ENCODE measurements at places on chromosomes 5 and 9.
A peak's percentile ranks its signal among the peaks of the same experiment; 100 is the strongest.

DNA sequence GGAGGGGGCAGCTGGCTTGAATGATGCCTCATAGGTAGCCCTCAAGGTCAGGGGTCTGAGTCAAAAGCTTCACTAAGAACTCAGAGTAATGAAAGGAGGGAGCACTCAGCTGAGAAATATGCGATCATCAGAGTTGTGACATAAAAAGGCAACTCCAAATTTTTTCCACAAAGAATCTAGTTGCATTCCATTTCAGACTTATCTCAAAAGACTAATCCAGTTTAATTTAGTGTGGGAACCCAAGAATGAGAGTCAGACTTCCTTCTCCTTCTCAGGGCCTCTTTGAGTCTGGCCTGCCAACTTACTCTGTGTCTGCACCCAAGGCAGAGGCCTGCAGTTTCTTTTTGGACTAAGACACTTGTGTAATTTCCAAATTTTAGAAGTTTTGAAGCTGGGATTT, 34.7 kb downstream of the GABRP start:
- no peak for DNase-seq

DNA sequence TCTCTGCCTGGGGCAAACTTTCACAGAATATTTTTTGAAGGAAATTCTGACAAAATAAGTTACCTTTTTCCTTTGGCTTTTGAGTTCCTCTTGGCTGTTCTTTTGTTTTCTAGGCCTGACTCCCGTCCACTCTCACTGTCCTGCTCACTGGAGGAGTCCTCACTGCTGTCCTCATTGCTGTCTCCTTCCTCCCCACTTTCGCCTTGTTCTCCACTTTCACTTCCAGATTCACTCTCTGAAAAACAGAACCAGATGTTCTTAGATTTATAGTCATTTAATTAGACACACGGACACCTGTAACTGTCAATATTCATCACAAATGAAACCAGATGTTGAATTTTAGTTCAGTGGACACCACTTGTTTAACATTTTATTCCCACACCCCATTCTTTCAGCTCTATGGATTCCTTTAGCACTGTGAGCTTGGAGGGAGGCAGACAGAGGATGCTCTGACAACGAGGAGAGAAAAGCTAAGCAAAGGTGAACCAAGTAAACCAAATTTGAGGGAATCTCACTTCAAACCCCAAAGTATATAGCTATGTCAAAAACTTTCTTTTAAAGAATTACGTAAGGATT, 180.7 kb downstream of the AP3B1 start:
- DNase-seq, result no peak

DNA sequence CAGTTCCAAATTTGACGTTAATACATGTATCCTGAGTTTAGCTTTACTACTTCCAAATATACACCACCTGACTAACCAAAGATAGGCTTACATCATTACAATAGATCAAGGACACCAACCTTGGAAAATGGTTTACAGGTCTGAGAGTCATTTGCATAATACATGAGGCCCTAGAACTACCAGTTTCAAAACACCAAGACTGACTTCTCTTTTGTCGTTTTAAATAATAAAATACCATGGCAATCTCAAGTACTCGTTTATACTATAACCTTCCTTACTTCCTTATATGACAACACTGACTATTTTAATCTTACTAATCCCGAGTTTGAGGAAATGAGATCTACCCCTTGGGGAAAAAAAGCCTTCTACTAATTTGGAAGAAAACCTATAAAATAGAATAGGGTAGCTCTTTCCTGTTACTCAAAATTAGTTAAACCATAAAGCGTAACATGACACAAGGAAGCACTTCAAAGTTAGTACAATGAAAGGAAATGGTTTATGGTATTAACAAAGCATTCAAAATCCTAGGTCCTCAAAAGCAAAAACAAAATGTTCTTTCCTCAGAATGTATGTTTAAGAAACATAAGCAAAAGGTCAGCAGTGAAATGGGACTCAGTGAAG, 42.1 kb downstream of the UBQLN1 start:
- no peak for DNase-seq

DNA sequence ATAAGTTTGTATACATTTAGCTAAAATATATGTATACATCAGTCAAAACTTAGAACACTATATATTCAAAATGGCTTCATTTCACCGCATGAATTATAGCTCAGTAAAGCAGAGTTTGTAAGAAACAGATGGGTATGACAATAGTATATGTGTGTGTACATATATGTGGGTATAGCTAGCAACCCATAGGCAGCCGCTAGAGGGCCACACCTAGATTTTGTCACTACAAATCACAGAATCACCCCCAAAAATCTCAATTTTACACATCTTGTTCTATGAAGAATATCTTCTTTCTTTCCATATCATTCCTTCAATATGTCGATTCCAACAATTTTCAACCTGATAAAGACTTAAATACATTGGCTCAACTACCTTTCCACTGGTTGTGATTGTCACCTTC, 357.8 kb upstream of the CCNG1 start:
- peak; percentile 7 for DNase-seq

- DNase-seq, result no peak
Observed at GRCh38 chr9:19875291-19875920, 86.6 kb upstream of the SLC24A2 start.
